OCI-LY7 (cell line): ENCODE measurements at places on chromosomes 4 and X.

- no peak for DNase-seq
Measured at GRCh38 chr4:2245057-2245786, 3.3 kb upstream of the HAUS3 start.

DNA sequence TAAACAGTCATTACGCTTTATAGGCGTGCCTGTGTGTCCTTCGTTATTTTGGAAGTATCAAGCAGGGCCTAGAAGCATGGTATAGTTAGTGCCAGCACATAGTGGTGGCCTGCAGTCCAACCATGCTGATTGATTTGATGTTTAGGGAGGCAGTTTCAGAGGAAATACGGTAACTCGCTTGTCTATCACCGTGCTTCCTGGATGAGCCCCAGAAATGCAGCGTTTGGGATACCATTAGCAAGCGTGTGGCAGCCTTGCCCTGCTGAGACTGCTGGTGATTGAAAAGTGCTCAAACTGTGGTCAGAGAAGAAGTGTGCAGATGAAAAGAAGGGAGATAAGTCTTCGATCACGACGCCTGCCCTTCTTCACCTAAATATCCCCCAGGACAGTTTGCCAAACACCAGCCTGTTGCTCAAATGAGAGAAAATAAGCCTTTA, 158.4 kb downstream of the CHIC2 start:
- peak; percentile 81 for DNase-seq

- DNase-seq = no peak
Measured at GRCh38 chrX:20664131-20664530, 397.4 kb upstream of the RPS6KA3 start.

DNA sequence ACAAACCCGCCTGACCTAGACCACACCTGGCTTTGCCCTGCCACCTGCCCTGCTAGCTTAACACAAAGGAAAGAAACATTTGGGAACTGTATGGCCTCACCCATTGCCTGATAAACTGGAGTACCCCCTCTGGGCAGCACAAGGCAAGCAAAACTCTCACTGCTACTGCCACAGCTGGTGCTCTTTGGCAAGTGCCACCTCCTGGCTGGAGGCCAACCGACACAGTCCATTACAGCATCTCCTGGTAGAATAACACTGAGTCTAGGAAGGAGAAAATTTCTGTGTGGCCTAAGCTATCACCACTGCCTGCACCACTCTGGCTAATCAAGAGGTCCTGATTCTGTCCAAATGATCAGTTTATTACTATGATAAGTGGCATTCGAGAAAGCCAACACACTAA, 18.9 kb upstream of the SPANXN3 start:
- no peak for DNase-seq

DNA sequence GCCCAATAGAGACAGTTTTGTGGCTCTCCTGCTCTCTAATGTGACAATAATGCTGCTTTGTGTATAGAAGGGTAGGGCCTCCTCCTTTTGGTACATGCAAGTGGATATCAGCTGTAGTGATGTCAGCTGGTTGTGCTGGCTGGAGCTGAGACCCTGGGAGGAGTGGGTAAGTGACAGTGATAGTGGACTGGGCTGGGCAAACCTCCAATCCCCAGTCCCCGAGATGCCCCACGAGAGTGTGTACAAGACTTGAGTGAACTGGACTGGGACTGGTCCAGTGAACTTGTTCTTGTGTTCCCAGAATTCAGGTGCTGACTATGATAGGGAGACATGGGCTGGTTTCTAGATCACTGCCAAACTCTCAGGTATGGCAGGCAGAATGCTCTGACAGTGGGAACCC, 583.6 kb upstream of the PCDH10 start:
- no peak for DNase-seq

- DNase-seq = no peak
Measured at GRCh38 chr4:177105536-177105935, 204.1 kb upstream of the NEIL3 start.

DNA sequence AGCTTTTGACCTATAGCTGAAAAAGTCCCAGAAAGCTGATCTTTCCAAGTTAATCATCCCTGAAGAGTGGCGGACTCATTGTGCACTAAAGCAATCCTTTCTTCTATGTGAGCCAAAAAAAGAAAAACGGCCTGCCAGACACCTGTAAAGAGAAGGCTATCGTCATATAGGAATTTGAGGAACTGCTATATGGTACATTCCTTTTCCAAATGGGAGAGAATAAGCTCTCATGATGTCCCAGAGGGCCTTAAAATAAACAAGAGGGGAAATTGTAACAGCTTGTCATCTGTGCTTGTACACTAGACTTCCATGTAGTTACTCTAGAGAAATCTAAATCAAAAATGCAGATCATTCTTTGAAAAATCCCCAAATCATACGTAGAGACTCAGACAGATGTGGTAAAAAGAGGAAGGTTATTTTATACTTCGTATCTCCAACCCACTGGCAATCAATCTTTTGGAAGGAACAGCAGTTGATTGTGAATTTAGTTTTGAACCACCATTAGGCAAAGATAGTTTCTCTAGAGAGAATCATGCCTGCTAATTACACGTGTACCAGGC, 26.1 kb downstream of the GPR174 start:
- DNase-seq = no peak

DNA sequence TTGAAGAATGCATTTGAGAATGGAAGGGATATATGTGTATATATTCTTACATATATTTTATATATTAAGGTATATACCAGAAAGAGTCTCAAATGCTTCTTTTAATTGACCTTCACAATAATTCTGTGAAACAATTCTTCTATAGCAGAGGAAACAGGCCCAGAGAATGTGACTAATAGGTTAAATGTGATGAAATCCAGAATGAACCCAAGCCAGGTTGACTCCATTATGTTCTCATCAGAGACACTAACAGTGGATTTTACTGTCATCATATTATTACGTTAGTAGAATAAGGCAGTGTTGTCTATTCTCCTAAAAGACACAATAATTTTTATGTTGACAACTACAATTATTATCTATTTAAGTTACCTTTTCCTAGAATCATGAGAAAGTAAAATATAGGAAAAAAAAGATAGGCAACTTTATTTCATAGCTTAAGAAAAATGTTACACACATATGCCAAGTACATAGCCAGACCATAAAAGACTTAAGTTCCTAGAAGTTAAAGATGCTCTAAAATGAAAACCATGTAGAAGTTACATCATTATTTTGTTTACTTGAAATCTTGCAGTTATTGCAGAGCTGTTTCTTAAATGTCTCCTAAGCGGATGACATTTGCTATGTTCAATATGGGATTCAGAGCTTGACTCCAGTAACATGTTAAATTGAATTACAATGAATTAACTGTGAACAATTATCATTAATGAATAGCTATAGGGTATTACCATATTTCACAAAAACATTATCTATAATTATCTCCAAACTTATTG, 56.2 kb upstream of the ANKRD50 start:
- DNase-seq = no peak

GRCh38 chr4:89469930-89470375, 162.4 kb upstream of the GPRIN3 start:
- DNase-seq = no peak

- DNase-seq = no peak
Measured at GRCh38 chr4:54840992-54841768, 183.4 kb downstream of the KIT start.

DNA sequence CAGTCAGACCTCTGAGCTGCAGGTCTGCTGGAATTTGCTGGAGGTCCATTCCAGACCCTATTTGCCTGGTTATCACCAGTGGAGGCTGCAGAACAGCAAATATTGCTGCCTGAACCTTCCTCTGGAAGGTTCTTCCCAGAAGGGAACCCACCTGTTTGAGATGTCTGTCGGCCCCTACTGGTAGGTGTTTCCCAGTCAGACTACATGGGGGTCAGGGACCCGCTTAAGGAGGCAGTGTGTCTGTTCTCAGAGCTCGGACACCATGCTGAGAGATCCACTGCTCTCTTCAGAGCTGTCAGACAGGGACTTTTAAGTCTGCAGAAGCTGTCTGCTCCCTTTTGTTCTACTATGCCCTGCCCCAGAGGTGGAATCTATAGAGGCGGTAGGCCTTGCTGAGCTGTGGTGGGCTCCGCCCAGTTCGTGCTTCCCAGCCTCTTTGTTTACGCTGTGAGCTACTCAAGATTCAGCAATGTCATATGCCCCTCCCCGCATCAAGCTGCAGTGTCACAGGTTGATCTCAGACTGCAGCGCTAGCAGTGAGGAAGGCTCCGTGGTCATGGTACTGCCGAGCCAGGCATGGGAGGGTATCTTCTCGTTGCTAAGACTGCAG, 44.1 kb upstream of the KDR start:
- no peak for DNase-seq

DNA sequence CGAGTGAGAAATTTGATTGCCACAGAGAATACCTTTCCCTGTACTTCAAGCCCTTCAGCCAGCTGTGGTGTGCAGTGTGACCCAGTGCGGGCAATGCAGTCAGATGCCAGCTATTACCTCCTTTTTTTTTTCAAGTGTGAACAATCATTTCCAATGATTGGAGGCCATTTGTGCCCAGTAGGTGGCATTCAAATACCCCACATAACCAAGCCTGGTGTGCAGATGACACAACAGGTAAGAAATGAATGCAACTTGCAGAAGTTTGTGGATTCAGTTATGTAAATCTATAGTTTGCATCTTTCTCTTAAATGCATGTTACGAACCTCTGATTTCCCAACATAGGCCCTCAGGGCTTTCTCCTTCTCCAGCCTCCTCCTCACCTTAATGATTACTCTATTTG, 98.0 kb downstream of the CLCN4 start:
- DNase-seq = no peak

GRCh38 chrX:51955200-51955599, 61.8 kb downstream of the MAGED1 start:
- DNase-seq = peak; percentile 64

- DNase-seq = no peak
Measured at GRCh38 chr4:63155561-63155960, 1253.7 kb downstream of the TECRL start.

DNA sequence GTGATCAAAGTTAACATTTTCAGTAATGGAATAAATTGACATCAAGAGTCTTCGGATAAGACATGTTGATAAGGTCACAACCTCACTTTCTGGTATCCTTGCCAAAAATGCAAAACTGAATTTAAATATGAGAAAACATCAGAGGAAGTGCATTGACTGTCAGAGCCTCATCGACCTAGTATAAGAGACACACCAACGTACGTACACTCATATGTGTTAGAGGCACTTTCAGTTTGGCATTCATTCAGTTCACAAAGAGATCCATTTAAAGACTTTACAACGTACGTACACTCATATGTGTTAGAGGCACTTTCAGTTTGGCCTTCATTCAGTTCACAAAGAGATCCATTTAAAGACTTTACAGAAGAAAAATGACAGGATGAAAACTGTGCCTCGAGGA, 280.3 kb downstream of the INPP4B start:
- DNase-seq = no peak

DNA sequence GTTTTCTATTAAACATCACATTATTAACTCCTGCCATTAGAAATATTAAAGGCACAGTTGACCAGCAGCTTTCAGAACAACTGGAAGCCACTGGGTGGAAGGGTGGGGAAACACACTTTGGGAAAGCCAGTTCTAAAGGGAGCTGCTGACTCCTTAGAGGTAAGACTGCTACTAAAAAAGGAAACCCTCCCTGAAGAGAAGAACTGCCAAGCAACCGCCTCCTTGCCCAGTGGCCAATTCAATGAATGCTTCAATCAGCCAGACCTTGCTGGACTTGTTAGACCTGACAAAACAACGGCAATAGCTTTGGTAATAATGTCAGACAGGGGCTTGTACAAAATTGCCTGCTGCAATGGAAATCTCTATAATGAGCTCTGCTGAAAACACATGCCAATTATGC, 15.6 kb downstream of the OPHN1 start:
- no peak for DNase-seq

DNA sequence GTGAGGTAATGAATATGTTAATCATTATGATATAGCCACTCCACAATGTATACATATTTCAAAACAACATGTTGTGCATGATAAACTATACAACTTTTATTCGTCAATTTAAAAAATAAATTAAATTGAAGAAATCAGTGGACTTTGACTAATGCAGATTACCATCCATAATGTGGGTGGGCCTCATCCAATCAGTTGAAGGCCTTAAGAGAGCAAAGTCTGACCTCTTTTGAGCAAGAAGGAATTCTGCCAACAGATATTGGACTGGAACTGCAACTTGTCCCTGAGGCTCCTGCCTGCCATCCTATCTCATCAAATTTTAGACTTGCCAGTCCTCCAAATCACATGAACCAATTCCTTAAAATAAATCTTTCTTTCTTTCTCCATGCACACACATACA, 57.4 kb upstream of the SLC16A2 start:
- no peak for DNase-seq

GRCh38 chr4:84403656-84404055, 95.4 kb downstream of the NKX6-1 start:
- no peak for DNase-seq

DNA sequence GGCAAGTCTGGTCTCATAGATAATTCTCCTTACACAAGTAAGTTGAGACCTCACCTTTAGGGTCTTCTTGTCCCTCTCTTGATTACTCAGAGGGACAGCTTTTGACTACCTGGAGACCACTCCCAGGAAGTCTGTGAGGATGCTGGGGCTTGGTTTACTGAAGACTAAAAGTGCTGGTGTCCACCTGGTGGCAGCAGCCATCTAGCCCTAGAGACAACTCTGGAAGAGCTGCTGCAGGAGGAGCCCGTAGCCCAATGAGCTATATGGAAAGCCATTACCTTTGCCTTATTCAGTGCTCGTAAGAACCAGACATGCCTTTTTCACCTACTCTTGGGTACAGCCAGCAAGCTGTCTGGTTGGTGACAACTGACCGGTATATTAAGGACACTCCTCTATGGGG, 7.3 kb downstream of the FGFBP2 start:
- peak; percentile 15 for DNase-seq

DNA sequence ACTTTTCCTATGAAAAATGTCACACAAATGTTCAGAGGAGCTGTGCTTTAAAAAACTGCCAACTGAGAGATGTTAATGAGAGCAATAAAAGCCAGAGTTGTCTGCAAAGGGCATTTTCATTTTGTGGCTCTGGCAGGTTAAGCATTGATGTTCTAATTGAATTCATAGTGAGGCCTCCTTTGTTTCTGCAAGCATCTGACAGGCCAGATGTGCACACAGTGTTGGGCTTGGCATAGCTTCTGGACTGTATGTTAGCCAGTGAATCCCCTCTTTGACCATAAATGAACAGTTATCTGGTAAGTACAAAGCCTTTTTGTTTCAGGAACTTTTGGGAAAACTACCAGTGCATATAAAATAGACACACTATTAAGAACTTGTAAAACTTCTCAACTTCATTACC, 81.9 kb downstream of the JADE3 start:
- no peak for DNase-seq

- no peak for DNase-seq
Measured at GRCh38 chr4:173461170-173461569, 62.3 kb upstream of the SCRG1 start.

DNA sequence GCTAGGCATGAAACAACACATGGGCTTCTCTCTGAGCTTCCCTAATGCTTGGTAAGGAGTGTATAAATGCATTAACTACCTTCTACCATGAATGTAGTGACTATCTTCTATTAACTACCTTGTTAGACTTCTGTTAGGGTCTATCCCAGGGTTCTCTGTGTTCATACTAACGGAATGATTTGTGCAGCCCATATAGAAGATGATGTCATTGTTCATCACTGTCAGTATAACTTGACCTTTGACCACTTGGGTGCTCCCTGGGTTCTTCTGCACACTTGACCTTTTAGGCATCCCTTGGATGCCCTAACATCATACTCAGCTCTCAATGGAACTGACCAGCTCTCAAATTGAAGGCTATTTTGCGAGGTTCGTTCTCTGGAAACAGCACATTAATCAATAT, 30.8 kb upstream of the CT47C1 start:
- no peak for DNase-seq

- DNase-seq = no peak
Measured at GRCh38 chr4:57168982-57169381, 58.8 kb upstream of the IGFBP7 start.

GRCh38 chrX:12711435-12712040, 79.7 kb upstream of the PRPS2 start:
- DNase-seq = no peak
